ENCODE measurements at places on chromosomes 6 and 20.

- H3K36me3 ChIP-seq = no peaks in the 10 kb centered on the region
- H3K4me1 ChIP-seq = no peaks in the 10 kb centered on the region
- no peak for DNase-seq
- H3K4me3 ChIP-seq = no peak overlapping the region
- H3K27me3 ChIP-seq = peaks cover 3% of the 10 kb centered on the region
Measured at GRCh38 chr6:71480577-71480976, 192.0 kb downstream of the OGFRL1 start.

GRCh38 chr6:93453956-93454355, 34.6 kb upstream of the EPHA7 start:
- H3K27ac ChIP-seq = no peak overlapping the region
- H3K4me1 ChIP-seq = no peaks in the 10 kb centered on the region
- H3K36me3 ChIP-seq = no peaks in the 10 kb centered on the region

DNA sequence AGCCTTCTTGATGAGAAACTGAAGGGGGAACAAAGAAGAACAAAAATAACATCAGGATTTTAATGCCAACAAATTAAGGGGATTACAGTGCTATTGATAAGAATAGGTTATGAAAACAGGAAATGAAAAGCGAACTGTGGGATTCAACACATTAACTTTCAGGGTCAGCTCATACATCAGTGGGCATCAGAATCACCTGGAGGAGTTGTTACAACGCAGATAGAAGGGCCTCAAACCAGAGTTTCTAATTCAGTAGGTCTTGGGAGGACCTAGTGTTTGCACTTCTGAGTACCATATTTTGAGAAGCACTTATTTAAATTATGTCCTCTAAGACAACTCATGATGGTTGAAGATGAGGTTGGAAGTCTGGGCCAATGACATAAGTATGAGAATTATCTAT, 5.6 kb upstream of the TMEM244 start:
- no peak for DNase-seq
- H3K4me1 ChIP-seq = peaks cover 3% of the 10 kb centered on the region
- no peaks in the 10 kb centered on the region for H3K27me3 ChIP-seq

DNA sequence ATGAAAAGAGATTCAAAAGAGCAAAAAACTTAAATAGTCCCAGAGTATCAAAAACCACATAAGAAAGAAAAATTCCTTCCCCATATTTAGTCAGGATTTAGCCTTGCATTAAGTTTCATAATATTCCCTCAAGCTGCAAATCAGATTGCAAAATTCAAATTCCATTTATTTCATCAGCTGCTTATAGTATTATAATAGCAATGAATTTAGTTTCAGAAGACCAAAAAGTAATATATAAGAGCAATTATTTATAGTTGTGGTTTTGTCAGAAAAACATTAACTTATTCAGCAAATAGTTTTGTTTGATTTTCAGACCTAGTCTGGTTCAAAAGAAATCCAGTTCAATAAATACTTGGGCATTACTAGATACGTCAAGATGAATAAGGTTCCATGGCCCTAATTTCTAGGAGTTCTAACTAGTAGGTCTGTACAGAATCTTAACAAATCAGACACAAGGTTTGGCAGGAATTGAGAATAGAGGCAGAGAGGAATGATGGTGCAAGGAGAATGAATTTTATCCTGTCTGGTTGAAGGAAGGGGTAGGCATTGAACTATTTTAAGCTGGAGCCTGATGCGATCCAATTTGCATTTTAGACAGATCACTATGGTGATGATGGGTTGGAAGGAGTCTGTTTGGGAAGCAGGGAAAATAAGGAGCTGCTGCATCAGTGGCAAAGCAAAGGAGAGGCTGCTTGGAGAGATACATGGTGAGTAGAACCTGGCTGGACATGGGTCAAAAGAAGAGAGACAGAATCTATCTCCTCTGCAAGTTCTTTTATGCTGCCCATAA, 163.9 kb upstream of the STXBP5 start:
- no peaks in the 10 kb centered on the region for H3K4me1 ChIP-seq
- no peaks in the 10 kb centered on the region for H3K36me3 ChIP-seq
- H3K27me3 ChIP-seq = no peaks in the 10 kb centered on the region
- no peak overlapping the region for H3K27ac ChIP-seq
- no peak for DNase-seq
- no peak overlapping the region for H3K4me3 ChIP-seq

GRCh38 chr6:134034961-134035822, 17.2 kb downstream of the SLC2A12 start:
- H3K27ac ChIP-seq = no peak overlapping the region
- H3K4me1 ChIP-seq = peaks cover 24% of the 10 kb centered on the region
- H3K27me3 ChIP-seq = peaks cover 3% of the 10 kb centered on the region
- no peak overlapping the region for H3K4me3 ChIP-seq
- H3K36me3 ChIP-seq = no peaks in the 10 kb centered on the region

DNA sequence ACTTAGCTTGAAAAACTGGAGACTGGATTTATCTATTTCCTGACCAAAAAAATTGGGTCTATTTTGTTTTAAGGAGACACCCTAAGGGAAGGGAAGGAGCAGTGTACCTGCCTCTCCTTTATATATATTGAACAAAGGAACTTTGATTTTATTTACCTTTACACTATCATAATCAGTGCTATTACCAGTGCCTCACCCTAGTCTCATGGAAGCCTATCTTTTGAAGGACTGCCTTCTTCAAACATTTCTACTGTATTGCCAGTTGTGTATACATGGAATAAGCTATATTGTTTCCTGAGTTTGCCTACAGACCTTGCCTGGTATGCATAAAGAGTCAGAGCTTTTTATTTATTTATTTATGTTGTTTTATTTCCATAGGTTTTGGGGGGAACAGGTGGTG, 124.9 kb downstream of the UTRN start:
- H3K27me3 ChIP-seq = no peaks in the 10 kb centered on the region
- H3K27ac ChIP-seq = no peak overlapping the region
- H3K4me3 ChIP-seq = no peak overlapping the region
- H3K36me3 ChIP-seq = peaks cover 38% of the 10 kb centered on the region

DNA sequence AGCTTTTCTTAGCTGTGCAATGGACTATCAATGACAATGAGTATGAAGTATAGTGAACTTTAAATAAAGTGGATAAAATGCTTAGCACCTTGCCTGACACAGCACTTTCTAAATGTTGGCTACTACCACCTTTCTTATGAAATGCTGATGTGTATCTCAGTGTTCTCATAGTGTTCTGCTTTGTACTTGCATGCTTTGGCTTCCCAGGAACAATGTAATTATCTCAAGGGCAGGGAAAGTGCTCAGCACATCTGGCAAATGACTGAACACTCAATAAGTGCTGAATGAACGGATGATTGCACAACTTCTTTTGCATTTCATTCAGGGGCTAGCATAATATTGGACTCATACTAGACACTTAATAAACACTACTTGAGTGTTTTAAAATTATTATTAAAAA, 28.2 kb upstream of the NOX3 start:
- no peaks in the 10 kb centered on the region for H3K27me3 ChIP-seq
- no peak overlapping the region for H3K27ac ChIP-seq
- no peaks in the 10 kb centered on the region for H3K36me3 ChIP-seq
- H3K4me3 ChIP-seq = no peak overlapping the region
- H3K4me1 ChIP-seq = no peaks in the 10 kb centered on the region
- DNase-seq = no peak

GRCh38 chr6:137282254-137282653, 63.1 kb upstream of the IFNGR1 start:
- H3K27ac ChIP-seq = no peak overlapping the region
- DNase-seq = no peak
- no peaks in the 10 kb centered on the region for H3K36me3 ChIP-seq
- H3K4me3 ChIP-seq = no peak overlapping the region
- peaks cover 13% of the 10 kb centered on the region for H3K4me1 ChIP-seq
- H3K27me3 ChIP-seq = peaks cover 19% of the 10 kb centered on the region

DNA sequence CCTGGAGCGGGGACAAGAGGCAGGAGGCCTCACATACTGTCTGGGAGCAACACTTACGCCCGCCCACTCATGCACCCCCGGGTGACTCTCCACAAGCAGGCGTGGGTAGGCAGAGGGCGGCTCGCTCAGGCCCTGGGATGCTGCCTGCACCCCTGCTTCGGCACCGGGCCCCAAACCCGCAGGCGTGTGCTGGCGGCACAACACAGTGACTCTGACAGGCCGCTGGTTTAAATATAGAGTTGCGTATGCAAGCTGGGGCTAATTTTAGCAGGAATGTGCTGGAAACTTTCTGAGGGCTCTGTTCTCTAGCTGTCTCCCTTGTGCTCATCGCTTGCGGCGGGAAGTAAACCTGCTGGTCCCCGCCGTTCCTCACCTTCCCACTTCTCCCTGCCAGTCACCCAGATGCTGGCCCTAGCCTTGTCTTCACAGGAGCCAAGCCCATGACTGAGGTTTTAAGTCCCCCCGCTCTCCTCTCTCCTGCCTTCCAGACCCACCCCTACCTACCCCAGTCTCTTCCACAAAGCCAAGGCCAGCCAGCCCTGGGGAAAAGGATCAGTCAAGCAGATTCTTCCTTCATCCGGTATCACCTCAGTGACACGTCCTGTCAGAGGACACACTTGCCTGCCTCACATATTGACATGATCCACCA, 94.5 kb upstream of the FOXP4 start:
- H3K4me1 ChIP-seq = no peaks in the 10 kb centered on the region
- no peaks in the 10 kb centered on the region for H3K36me3 ChIP-seq
- H3K27ac ChIP-seq = no peak overlapping the region

DNA sequence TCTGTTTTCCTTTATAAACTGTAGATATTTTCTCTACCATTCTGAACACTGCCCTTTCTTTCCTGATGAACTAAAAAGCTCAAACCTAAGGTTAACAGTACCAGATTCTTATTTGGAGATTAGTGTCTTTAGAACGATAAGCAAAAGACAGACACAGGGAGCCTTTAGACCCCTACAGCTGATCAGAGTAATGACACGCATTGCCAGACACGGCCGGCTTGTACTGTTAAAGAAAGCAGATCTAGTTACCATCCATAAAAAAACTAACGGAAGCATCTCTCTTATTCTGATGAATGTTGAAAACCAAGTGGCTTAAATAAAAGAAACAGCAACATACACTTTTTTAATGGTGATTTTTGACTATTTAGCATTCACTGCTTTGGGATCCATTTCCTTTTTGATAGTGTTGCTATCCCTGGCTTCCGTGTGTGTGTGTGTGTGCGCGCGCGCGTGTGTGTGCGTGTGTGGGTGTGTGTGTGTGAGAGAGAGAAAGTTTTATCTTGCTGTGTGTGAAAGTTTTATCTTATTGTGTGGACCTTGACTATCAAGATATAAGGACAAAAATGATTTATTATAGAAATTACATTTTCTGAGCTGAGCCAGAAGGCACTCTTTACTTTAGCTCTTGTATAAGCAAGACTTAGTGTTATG, 95.6 kb upstream of the SLC35B3 start:
- H3K36me3 ChIP-seq = no peaks in the 10 kb centered on the region
- H3K4me3 ChIP-seq = no peak overlapping the region
- DNase-seq = no peak
- no peaks in the 10 kb centered on the region for H3K27me3 ChIP-seq
- H3K27ac ChIP-seq = no peak overlapping the region
- no peaks in the 10 kb centered on the region for H3K4me1 ChIP-seq

- no peaks in the 10 kb centered on the region for H3K36me3 ChIP-seq
- peak within 1 kb of the TSS; percentile 68 for H3K4me3 ChIP-seq
- H3K27me3 ChIP-seq = peaks cover 53% of the 10 kb centered on the region
- peak; percentile 24 for DNase-seq
Measured at GRCh38 chr6:151493804-151494234, at the start of gene CCDC170. Gene CCDC170, plus strand, starts transcription at chr6:151494017. Its CDS starts 112 bp downstream, at chr6:151494129.

DNA sequence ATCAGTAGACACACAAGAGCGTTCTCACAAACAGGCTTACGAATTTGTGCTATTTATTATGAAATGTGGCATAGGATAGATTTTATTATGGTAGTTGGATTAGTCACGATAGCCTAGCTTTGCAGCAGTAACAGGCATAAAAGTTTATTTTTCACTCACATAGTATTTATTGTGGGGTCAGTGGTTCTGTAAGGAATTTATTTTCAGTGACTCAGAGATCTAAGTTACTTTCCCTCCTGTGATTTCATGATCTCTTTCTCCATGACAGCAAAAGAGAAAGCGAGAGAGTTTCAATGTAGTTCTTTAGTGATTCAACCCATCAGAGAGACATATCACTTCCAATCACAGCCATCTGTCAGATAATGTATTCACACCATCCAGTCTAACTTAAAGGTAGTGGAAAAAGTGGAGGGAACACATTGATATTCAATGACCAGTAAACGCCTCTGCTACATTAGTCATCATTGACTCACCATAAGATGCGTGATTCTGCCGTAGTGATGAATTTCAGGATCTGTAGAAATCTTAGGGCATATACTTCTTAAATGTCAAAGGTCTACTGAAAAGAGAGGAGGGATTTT, 605.5 kb downstream of the HDGFL1 start:
- no peak overlapping the region for H3K4me3 ChIP-seq
- H3K4me1 ChIP-seq = no peaks in the 10 kb centered on the region
- no peaks in the 10 kb centered on the region for H3K27me3 ChIP-seq
- no peaks in the 10 kb centered on the region for H3K36me3 ChIP-seq
- no peak overlapping the region for H3K27ac ChIP-seq

DNA sequence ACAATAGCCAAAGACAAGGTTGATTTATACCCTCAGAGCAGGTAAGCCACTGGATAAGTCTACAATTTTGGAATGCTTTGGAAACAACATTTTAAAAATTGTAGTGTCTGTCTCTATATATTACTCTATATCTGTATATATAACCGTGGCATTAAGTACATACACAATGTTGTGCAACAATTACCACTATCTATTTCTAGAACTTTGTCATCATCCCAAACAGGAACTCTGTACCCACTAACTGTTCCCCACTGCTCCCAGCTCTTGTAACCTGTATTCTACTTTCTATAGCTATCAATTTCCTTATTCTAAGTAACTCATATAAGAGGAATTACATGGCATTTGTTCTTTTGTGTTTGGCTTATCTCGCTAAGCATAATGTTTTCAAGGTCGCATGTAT, 78.2 kb upstream of the ASCC3 start:
- H3K27ac ChIP-seq = no peak overlapping the region
- no peaks in the 10 kb centered on the region for H3K4me1 ChIP-seq
- no peak overlapping the region for H3K4me3 ChIP-seq
- DNase-seq = no peak
- H3K27me3 ChIP-seq = no peaks in the 10 kb centered on the region

DNA sequence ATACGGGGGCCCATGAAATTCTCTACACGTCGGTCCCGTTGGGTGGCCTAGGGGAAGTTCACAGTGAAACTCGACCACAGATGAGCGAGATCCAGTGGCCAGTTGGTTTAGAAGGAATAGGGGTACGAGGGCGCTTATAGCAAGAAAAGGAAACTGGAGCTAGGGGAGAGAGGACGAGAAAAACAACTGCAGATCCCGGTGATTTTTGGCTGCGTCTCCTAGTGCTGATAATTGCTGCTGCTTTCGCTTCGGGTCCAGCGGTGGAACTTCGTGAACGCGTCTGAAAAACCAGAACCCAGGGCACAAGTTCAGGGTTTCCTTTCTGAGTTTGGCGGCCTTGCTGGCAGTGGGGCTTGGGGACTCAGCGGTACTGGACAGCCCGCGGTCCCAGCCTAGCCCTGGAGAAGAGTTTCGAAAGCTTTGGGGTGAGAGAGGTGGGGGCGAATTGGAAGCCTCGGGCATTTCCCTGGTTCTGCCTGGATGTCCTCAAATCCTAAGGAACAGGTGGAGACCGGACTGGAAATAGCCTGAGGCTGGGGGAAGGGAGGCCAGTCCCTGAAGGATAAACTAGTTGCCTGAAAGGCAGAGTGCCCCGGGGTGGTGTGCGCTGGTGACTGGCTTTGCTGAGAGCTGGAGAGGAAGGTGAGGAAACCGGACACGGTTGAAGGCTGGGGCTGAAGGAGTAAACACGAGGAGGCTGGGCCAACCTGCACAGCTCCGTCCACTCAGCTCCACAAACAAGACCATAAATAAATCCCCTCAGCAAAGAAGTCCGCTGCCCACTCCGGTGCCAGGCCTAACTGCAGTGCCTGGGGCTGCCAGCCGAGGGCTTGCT, 793 bp downstream of the GMPR start:
- no peak overlapping the region for H3K27ac ChIP-seq
- peaks cover 32% of the 10 kb centered on the region for H3K27me3 ChIP-seq
- H3K4me1 ChIP-seq = peaks cover 30% of the 10 kb centered on the region
- H3K4me3 ChIP-seq = peak overlapping the region; percentile 81

All from activated CD4-positive, alpha-beta memory T cell treated with anti-CD3 and anti-CD28 coated beads, Interleukin-2, amount 10 ng/mL, durations not matched to agents 7 days and 5 days (primary cell).